ENCODE measurements at places on chromosomes 7 and 10. TPM values are rescaled to one million over a fixed set of nuclear protein-coding genes. Genes with fewer than 3 reads are reported as not detected.

Gene TRUB1
- 15.8 TPM for total RNA-seq

Gene SLC39A12
- total RNA-seq, result 0.67 TPM

Gene STEAP1
- total RNA-seq, result 2.1 TPM

Gene HPSE2
- total RNA-seq, result not detected

Gene ADRB1
- total RNA-seq, result 4.5 TPM

DNA sequence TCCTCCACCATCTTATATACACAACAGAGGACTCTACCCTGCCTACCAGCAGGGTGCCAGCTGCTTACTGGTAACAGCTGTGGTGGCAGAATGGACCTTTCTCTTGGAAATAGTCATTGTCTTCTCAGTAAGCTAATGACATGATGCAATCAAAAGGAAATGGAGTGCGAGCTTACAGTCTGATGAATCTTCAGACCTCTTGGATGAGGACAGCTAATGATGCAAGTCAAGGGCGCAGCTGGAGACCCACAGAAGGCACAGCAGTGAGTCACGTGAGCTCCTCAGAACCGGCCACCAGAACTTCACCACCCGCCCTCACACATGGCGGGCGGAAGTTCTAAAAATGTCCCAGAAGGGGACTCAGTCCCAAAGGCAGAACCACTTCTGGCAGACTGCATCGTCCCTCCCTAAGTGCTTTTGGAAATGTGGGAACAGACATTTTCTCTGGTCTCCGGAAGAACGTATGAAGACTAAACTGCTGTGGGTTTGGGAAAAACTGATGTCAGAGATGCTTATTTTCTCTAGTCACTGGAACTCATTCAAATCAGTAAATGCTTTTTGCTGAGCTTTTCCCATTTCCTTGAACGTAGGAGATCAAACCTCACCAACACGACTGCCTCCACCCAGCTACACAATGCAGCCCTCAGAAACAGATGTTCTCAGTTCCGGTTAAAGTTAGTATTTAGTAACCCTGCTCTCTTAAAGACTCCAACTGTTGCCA, 96.4 kb downstream of the FAS start:
- DNase-seq, result no peak

DNA sequence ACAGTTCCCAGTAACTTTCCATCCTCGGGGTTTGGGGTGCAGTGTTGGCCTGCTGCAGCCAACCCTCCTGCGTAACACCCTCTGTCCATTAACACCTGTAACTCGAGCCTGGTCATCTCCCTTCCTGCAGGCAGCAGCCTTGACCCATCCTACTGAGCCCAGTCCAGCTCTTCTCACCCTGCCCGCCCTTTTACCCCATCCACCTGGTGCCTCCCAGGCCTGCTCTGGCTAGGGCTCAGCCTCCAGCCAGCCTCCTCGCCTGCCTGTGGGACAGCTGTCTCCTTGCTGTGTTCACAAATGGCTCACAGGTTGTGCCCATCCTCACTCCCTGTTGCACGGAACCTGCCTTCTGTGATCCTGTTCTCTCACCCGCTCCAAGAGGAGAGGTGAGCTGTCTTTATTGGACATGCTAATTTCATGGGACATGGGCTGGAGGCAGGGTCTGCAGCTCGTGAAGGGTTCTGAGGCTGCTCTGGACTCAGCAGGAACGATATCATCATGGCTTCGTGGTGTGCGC, 277.2 kb upstream of the TCERG1L start:
- no peak for DNase-seq

DNA sequence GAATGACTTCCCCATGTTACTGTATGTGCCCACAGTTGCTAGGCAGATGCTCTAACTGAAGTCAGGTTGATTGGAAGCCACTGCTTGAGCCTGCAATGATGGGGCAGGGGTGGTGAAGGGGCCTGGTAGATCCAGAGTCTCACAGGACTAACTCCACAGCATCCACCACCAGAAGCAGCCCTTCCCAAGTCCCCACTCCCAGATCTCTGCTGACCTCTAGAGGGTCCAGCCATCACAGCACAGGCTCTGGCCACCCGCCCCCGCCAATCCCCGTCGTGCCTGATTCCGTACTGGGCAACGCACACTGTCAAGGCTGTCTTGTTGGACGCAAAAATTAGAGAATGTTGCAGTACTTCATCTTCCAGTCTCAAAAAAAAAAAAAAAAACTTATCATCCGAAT, 136.8 kb upstream of the PDE1C start:
- no peak for DNase-seq

DNA sequence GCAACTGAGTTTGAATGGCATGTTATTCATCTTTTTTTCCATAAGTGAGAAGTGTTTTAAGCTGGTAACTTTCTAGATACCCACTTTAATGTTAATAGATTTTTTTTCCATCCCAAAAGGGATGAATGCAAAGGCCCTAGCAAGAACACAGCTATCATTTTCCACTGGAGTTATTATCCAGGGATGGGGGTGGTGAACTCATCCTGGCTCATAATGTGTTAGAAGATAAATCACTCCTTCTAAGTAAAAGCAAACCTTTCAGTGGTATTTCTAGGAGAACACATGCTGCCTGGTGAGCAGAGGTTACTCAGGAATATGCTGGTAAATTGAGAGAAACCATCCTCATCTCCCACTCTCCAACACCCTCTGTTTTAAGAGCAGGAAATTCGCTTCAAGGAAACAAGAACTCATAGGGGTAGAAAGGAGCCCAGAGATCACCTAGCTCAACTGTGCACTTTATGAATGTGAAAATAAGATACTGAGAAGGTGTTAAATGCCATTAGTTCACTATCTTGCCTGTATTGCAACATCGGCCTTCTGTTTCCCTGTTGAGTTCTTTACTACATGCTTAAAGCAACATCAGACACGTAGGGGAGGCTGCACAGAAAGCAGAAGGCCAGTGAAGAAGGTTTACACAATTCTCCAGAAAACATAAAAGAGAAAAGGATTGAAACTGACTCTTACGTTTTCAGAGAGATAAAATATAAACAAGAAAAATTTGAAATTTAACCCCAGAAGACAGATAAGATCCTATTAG, 264.0 kb upstream of the PRKCQ start:
- no peak for DNase-seq

GRCh38 chr10:32266979-32267378, 80.0 kb downstream of the EPC1 start:
- no peak for DNase-seq

- no peak for DNase-seq
These were observed 13.5 kb downstream of the CCL26 start for GRCh38 chr7:75758491-75758890.

DNA sequence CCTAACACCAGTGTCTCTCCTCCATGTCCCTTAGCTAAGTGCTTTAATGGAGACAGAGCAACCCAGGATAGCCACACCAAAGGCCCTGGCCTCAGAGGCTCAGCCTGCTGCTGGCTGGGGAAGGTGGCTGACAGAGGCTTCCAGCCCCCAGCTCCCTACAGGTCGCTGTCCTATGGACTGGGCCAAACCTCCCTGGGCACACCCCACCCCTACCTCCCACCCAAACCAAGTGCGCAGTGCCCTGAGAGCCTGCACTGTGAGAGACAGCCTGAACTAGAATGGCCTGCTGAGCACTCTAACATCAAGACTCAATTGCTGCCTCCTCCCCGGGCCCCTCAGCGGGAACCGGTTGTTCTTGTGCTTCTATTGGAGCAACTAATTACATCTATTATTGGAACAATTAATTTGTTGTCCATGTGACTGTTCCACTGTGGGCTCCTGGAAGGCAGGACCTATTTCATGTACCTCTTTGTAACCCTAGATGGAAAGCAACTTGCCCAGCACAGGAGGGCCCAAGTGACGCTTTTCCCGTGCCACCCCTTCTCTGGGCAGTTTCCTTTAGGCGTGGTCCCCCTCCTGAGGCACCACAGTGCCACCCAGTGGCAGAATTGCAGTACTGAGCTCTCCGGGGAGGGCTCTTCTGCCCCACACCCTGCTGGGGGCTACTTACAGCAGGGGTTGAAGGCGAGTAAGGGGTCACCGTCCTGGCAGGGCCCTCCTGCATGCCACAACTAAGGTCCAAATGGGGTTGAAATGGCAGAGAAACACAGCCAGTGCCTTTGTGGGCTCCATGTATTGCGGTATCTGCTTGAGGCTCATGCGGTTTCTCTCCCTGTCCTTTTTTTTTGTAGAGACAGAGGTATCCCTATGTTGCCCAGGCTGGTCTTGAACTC, 63.7 kb upstream of the WAPL start:
- peak; percentile 38 for DNase-seq

DNA sequence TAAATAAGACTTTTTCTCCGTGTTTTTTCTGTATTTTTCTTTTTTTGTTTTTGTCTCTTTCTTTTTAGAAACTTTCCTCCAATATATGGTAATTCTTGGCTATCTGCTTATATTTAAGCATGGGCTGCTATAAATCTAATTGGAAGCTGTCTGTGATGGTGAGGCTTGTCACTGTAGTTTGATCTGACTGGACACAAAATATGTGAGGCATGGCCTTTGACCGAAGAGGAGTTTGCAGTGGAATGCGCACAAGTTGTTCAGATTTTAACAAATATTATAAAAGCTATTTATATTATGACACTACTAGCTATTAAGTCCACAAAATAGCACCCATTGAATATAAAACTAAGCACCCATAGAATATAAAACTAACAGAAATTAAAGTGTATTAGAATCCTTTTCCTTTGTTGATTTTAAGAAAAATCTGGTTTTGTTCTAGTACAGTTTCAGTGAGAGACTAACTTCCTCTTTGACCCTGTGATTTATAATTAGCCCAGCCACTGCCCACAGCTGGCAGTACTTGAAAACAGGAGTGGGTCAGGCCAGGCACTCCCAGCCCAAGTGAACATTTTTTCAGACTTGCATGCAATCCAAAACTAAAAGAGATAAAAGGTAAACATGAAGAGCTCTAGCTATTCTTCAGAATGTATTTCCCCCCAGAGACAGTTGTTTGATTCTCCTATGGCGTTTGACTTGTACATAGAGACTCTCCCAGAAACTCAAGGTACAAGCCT, 69.9 kb upstream of the FGL2 start:
- DNase-seq, result peak; percentile 23

GRCh38 chr10:114665406-114665805, 7.3 kb upstream of the ABLIM1 start:
- DNase-seq, result no peak

DNA sequence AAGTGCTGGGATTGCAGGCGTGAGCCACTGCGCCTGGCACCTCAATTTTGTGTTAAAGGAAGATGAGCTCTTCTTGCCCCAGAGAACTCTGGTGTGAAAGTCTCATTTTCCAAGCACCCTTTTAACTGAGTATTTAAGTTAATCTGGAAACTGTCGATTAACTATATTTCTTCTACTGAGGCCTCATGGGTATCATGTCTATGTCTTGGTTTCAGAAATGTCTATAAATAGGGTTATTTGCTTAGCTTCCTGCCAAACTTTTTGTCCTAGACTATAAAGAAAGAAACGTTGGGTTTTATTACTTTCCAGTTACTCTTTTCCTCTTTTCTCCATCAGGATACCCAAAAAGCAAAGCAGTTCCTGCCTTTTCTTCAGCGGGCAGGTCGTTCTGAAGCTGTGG, 102.4 kb downstream of the LRRC4 start:
- no peak for DNase-seq

- no peak for DNase-seq
These were observed 51.4 kb downstream of the NPS start for GRCh38 chr10:127600479-127600878.
